ENCODE measurements at places on chromosomes 11 and 22. TPM values are rescaled to one million over a fixed set of nuclear protein-coding genes. Genes with fewer than 3 reads are reported as not detected.

GRCh38 chr11:75633409-75634066 lies 35.3 kb downstream of the MAP6 start:
- H3K36me3 ChIP-seq = no peaks in the 10 kb centered on the region
- no peak overlapping the region for H3K27ac ChIP-seq

Gene C1QTNF5
- total RNA-seq = not detected

- peaks cover 4% of the 10 kb centered on the region for H3K36me3 ChIP-seq
- H3K27me3 ChIP-seq = no peaks in the 10 kb centered on the region
- no peak overlapping the region for H3K27ac ChIP-seq
- DNase-seq = no peak
- no peaks in the 10 kb centered on the region for H3K4me1 ChIP-seq
- no peak overlapping the region for H3K4me3 ChIP-seq
Observed at GRCh38 chr22:37986371-37986770, 2.0 kb upstream of the SOX10 start.

Gene SLC17A6
- not detected for total RNA-seq

DNA sequence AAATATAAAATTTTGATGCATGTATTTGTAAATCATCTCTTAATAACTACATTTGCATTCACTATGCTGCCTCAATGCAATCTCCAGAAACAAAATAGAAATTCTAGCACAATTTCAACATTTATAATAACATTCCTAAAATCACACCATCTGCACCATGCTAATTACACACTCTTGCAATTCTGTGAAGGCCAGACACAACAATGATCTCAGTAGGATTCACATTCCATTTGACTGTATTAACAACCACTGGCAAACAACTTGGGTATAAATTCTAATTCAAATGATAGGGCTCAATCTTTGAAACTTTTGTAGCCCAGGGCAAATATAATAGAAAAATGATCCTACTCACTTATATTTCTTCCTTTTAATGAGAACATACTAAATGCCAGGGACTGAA lies 25.9 kb downstream of the RAB6A start:
- no peaks in the 10 kb centered on the region for H3K36me3 ChIP-seq
- no peak overlapping the region for H3K27ac ChIP-seq
- peaks cover 25% of the 10 kb centered on the region for H3K4me1 ChIP-seq

- H3K27me3 ChIP-seq = peaks cover 29% of the 10 kb centered on the region
- H3K27ac ChIP-seq = no peak overlapping the region
- no peak for DNase-seq
Observed at GRCh38 chr11:134945993-134946392, 534.0 kb upstream of the B3GAT1 start.
